NK-92 treated with Interleukin-12 subunit alpha and Interleukin-12 subunit beta, amount 100 ng/mL, for 24 hours (cell line): ENCODE measurements at places on chromosomes 12 and 14.
A peak's percentile ranks its signal among the peaks of the same experiment; 100 is the strongest.

GRCh38 chr14:87251011-87251410, 742.0 kb downstream of the GALC start:
- no peak for DNase-seq

GRCh38 chr14:61462566-61463193, 141.3 kb downstream of the PRKCH start:
- no peak for DNase-seq

GRCh38 chr12:96061323-96061722, 25.9 kb upstream of the LTA4H start:
- DNase-seq = no peak

- no peak for DNase-seq
These were observed 41.1 kb downstream of the BMP4 start for GRCh38 chr14:53915364-53916014.

- DNase-seq = no peak
These were observed 306.6 kb upstream of the MIS18BP1 start for GRCh38 chr14:45559626-45560025.

DNA sequence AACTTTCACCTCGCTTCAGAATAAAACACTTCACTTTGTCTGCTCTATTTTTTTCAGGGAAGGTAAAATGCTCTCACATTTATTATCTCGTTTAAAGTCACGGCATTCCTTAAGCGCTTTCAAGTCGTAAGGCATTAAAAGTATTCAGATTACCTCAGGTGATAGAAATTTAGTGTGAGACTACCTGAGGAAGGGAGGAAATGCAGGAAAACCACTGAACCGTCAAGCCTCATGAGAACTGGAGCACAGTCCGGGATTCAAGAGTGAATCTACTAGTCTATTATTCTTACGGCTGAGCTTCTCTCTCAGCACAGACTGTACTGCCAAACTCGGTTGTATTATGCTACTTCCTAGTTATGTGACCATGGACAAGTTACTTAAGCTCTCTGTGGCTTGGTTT, 8.3 kb upstream of the PPFIBP1 start:
- no peak for DNase-seq

- DNase-seq = no peak
These were observed 30.6 kb downstream of the ATF7IP start for GRCh38 chr12:14396071-14396470.

GRCh38 chr12:88472775-88473174, 107.5 kb downstream of the KITLG start:
- DNase-seq = no peak

GRCh38 chr14:52131640-52132320, 62.9 kb upstream of the NID2 start:
- peak; percentile 7 for DNase-seq

- DNase-seq = no peak
These were observed 171.2 kb downstream of the ERC1 start for GRCh38 chr12:1162081-1162760.

DNA sequence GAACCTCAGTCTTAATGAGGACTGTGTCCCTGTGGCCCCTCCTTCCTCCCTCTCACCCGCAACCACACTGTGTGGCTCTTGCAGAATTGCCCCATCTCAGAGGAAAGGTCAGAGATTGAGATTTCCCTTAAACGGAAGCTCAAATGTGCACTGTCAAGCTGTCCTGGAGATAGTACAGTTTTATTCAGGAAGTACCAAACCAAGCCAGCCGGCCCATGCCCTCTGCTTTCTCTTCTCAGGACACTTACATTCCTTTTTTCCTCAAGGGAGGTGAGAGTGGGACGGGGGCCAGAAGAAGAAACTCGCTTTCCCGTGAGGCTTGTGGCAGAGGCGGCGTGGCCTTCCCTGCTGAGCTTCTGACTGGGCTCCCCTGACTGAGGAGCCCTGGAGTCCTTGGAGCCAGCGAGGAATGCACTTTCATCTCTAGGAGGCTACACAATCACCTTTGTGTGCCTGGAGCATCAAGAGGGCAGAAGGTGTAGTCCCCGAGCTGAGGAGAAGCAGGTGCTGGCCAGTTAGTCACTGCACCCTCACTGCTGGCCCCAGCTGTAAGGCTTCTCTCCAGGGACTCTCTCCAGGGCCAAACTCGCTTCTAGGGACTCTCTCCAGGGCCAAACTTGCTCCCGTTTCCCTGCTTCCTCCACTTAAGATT, 24.1 kb upstream of the ATP2A2 start:
- DNase-seq = no peak

DNA sequence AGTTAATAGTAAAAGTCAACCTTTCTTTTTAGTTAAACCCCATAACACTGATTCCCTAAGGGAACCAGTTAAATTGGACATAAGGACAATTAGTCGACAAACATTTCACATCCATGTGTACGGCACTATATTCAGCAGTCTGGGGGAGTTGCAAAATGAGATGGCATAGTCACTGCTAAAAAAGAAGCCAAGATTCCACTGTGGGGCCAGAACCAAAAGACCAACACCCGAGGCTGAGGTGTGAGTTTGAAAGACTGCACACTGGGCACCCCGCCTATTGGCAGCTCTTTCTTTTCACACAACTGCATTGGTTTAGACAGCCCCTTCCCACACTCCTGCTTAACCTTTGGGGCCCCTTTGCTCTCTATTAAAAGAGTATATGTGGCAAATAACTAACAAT, 16.7 kb downstream of the SETD3 start:
- DNase-seq = no peak

DNA sequence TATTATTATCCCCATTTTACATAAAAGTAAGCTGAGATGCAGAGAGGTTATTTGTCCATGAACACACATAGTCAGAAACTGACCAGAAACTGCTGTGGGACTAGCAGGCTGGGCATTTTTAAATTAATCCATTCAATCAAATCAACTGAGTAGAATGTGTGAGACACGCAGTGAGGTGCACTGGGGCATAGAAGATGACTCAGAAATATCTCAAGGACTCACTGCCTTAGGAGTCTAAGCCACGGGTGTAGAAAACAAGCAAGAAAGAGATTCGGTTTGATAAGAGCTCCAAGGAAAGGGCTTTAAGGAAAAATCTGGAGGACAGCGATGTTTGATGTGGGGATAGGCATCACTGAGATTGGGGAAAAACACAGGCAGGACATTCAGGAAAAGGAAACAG, 127.8 kb downstream of the ANO2 start:
- DNase-seq = no peak

DNA sequence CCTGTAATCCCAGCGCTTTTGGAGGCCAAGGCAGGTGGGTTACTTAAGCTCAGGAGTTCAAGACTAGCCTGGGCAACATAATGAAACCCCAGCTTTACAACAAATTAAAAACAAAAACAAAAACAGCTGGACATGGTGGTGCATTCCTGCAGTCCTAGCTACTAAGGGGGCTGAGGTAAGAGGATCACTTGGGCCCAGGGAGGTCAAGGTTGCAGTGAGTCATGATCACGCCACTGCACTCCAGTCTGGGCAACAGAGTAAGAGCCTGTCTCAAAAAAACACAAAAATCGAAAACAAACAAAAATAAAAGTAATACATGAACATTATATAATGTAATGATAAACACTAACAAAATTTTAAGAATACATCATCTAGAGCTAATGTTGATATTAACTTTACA, 46.2 kb upstream of the GRIP1 start:
- DNase-seq = no peak

DNA sequence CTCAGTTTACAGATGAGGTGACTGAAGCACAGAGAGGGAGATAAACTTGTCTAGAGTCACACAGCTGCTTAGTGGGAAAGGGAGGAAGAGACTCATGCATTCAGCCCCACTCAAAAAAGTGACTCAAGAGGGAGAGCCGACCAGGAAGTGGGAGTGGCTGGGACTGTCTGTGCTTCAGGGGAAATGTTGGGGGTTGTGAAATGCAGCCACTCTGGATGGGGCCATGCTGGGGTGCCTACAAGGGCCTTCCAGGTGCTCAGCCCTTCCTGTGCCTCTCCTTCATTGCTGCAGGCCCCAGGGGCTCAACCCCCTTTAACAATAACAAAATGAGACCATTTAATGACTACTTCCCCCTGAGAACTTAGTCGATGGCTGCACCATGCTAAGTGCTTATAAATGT, 41.8 kb downstream of the CACNA1C start:
- DNase-seq = no peak

DNA sequence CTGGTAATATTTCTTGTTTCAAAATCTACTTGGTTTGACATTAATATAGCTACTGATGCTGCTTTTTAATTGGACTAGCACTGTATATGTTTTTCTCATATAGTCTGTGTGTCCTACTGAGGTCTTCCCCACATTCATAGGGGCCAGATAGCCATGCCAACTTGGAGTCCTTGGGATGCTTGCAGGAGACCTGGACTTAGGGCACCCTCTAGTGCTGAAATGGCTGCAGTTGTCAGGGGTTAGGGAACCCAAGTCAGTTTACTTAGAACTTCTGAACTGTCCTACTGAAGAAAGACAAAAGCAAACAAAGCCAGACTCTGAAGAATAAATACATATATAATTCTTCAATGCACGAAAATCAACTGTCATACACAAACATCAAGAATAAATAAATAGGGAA, 279.9 kb upstream of the SYT1 start:
- no peak for DNase-seq

DNA sequence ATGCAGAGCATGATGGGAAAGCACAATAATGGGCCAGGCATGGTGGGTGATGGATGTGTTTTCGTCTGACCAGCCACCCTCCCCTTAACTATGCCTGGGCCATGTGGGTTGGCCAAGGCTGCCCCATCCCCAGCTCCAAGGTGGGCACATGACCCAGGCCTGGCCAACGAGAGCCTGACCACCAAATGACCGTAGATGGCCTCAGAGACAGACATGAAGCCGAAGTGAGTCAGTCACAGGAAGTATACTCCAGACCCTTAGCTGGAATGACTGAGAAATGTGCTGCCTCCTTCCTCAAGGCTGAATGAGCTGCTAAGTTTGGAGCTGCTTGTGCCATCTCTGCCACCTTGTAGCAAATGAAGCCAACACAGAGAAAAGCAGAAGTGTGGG, 233.6 kb downstream of the BCL11B start:
- no peak for DNase-seq

GRCh38 chr12:13179211-13180074, 17.1 kb upstream of the EMP1 start:
- DNase-seq = peak; percentile 6

DNA sequence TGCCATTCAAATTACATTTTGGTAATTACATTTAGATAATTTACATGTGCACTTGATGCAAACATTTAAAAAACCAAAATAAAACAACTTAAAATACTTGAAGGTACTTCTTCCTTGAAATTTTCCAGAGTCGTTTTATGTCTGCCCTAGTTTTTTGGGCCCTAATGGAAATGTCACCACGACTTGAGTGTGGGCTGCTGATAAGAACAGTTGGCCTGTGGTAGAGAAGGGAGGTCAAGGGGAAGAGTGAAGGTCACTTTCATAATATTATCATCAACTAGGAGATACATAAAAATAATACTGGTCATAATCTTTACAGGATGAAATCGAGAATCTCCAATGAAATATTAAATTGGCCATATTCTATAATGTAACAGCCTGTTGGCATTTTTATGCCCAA, 23.1 kb downstream of the ZDHHC17 start:
- no peak for DNase-seq

DNA sequence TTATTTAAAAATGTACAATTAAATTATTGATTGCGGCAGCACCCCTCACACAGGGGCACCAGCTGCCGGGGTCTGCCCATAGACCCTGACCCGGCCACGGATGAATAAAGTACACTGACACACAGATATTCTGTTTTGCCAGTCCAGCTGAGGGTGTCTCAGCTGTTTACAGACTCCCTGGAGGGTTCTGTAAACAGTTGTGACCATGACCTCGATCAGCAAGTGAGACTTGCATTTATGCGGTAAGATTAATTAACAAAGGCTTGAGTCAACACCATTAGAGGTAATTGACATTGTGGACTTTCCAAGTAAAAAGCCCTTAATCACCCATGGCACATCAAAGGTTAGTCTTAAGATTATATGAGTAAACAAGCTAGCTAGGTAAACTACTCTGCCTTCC, 94.3 kb downstream of the FUT8 start:
- DNase-seq = no peak

DNA sequence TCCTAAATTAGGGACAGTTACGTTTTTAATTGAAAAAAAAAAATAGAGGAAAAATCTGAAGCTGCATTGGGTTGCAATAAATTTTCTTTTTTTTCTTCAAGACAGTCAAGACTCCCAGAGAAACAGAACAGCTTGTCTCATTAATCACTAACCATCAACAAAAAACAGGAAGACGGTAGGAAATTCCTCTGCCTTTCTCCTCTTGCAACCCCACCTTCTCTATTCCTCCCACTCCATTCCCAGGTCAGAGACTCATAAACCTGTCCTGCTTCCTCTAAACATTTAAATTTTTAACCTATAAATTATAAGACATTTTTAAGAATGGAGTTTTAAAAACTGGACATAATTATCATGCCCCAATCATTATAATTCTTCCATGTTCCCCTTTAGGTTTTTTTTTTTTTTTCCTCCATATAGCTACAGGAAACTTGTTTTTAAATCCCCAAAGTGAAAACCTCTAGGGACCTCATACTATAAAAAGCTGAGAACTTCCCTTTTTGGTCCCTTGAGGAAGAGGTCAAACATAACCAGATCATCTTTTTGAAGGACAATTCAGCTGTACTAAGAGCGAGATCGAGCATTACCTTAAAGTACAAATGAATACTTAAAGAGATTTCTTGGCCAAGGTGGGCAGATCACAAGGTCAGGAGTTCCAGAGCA, 36.0 kb downstream of the CPM start:
- DNase-seq = no peak

DNA sequence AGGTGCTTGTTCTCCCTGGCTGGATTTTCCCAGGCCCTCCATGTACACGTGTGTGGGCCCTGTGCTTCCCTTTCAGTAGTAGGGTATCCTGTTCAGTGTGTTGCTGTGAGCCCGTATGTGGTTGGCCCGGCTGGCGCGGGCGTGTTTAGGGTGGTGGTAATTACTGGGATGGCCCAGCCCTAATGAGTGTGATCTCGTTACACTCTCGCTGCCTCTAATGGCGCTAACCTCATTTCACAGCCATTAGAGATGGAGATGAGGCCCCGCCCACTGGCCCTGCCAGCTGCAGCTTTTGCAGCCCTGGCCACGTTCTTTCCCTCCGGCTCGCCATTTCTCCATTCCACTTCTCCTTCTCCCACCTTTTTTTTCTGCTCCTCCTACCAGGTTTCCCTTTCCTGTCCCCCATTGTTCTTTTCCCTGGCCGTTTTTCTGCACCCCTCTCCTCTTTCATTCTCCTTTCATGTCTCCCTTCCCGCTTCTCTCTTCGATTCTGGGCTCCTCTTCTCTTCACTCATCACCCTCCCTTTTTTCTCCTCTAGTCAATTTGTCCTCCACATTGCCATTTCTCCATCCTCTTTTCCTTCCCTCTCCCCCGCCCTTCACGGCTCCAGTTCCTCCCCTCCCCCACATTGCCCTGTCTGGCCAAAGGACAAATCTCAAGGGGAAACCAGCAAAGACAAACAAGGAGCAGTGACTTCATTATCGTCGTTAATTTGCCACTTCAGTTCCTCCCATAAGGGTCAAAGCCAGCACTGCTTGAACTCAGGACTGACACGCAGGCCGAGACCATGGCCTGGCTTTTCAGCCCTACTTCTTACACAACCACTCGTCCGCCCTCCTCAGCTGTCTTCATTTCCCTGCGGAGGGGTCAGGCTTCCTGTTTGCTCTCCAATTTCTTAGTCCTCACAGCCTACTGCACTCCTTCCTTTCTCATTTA, 6.8 kb downstream of the ZFHX2 start:
- no peak for DNase-seq

GRCh38 chr12:113823016-113823415, 143.1 kb downstream of the RBM19 start:
- no peak for DNase-seq
